ENCODE measurements at places on chromosomes 7 and 10. TPM values are rescaled to one million over a fixed set of nuclear protein-coding genes. Genes with fewer than 3 reads are reported as not detected.

CCL26 gene
- not detected for total RNA-seq

ENKUR gene
- 0.13 TPM for total RNA-seq

C10orf90 gene
- total RNA-seq, result not detected

BAMBI gene
- 4.8 TPM for total RNA-seq

GOLGA7B gene
- total RNA-seq, result under 0.01 TPM

IFIT5 gene
- total RNA-seq, result 11.5 TPM

GNAT3 gene
- total RNA-seq, result not detected

ERVW-1 gene
- not detected for total RNA-seq

STEAP2 gene
- total RNA-seq, result 2.3 TPM

RTKN2 gene
- 0.49 TPM for total RNA-seq

CNNM2 gene
- total RNA-seq, result 4.9 TPM

SCIN gene
- total RNA-seq, result 0.18 TPM

TEX36 gene
- total RNA-seq, result not detected

STAMBPL1 gene
- total RNA-seq, result 6.4 TPM

OR2A5 gene
- not detected for total RNA-seq

INSYN2A gene
- total RNA-seq, result not detected

EBLN1 gene
- not detected for total RNA-seq

ADARB2 gene
- total RNA-seq, result not detected

USP6NL gene
- 19.2 TPM for total RNA-seq

PRSS1 gene
- not detected for total RNA-seq

NANOS1 gene
- total RNA-seq, result 0.11 TPM

EMX2 gene
- not detected for total RNA-seq

VPS37D gene
- 4.3 TPM for total RNA-seq

CREM gene
- total RNA-seq, result 43.8 TPM

CDK14 gene
- total RNA-seq, result 19.5 TPM

TACR2 gene
- total RNA-seq, result 0.07 TPM

COL1A2 gene
- total RNA-seq, result 19.1 TPM

TEX47 gene
- total RNA-seq, result not detected

UNCX gene
- not detected for total RNA-seq

OR2A12 gene
- total RNA-seq, result not detected

RBP4 gene
- total RNA-seq, result not detected

HGF gene
- 5.1 TPM for total RNA-seq

C10orf67 gene
- total RNA-seq, result not detected

MRLN gene
- not detected for total RNA-seq

IFIT1B gene
- total RNA-seq, result not detected

GNAI1 gene
- total RNA-seq, result 10.0 TPM

MYL10 gene
- not detected for total RNA-seq

AKR1C2 gene
- total RNA-seq, result 2.5 TPM

LRRN3 gene
- total RNA-seq, result not detected

OR2A42 gene
- total RNA-seq, result under 0.01 TPM

PON3 gene
- 0.20 TPM for total RNA-seq

CHAT gene
- not detected for total RNA-seq

MSMB gene
- not detected for total RNA-seq

ORAI2 gene
- total RNA-seq, result 102 TPM

C10orf53 gene
- total RNA-seq, result not detected
